ENCODE measurements at places on chromosomes 6 and 20.

GRCh38 chr6:168263351-168263905 lies 56.1 kb downstream of the DACT2 start:
- H3K27me3 ChIP-seq, result peaks cover 9% of the 10 kb centered on the region
- H3K27ac ChIP-seq, result no peak overlapping the region
- no peaks in the 10 kb centered on the region for H3K36me3 ChIP-seq
- H3K4me3 ChIP-seq, result no peak overlapping the region
- no peak for DNase-seq
- H3K4me1 ChIP-seq, result no peaks in the 10 kb centered on the region

DNA sequence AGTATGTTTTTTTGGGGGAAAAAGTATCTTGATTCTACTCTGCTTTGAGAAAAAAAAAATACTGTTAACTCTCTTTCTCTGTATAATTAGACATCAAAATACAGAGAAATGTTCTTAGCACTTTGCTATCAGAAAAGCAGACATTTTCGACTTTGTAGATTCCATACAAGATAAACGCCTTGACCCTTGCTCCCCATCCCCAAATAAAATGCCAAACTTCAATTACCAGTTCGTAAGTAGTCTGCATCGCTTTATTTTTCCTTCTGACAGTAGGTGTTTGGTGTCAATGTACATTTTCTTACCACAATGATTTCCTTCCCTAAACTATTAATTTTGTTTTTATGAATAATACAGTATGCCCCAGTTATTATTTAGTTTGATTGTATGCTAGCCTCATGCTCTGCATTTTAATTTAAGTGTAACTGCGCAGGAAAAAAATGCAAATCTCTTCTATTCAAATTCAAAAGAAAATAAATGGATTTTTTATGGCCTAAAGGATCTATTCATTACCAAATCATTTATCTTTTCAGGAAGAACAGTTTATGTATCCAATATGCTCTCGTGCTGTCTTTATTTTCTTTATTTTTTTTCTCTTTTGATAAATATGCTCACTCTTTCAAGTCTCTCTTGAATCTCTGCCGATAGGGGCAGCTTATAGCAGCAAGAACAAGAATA lies 84.8 kb upstream of the ZNF217 start:
- peak overlapping the region; percentile 58 for H3K27ac ChIP-seq
- peak overlapping the region; percentile 13 for H3K4me3 ChIP-seq
- no peaks in the 10 kb centered on the region for H3K36me3 ChIP-seq
- DNase-seq, result no peak
- no peaks in the 10 kb centered on the region for H3K27me3 ChIP-seq

- DNase-seq, result no peak
- H3K27me3 ChIP-seq, result peaks cover 15% of the 10 kb centered on the region
- H3K36me3 ChIP-seq, result no peaks in the 10 kb centered on the region
- H3K4me1 ChIP-seq, result no peaks in the 10 kb centered on the region
- H3K4me3 ChIP-seq, result no peak overlapping the region
- no peak overlapping the region for H3K27ac ChIP-seq
Measured at GRCh38 chr6:47034421-47034820, 7.7 kb downstream of the ADGRF1 start.

DNA sequence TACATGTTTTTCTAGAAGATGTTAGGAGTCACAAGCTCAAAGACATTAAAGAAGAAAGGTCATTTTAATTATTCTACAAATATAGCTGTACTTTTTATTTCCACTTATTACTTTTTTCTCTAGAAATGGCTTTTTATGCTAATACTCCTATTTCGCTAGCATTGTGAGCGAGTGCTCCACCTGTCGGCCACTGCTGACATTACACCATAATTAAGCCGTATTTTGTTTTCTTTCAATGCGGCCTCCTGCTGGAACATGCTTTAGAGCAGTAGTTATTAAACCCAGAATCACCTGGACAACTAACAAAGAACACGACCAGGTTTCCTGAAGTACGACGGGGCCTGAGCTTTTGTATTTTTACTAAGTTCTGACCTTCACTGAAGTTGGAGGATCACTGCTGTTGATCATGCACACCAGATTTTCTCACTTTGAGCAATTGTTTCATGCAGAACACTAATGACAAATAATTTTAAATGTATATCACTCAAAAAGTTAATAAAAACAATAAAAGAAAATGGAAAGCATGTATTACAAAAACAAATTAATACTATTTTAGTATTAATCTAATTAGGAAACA lies 74.1 kb upstream of the PAK5 start:
- DNase-seq, result peak; percentile 31
- H3K4me3 ChIP-seq, result no peak overlapping the region
- no peaks in the 10 kb centered on the region for H3K4me1 ChIP-seq
- no peaks in the 10 kb centered on the region for H3K36me3 ChIP-seq

DNA sequence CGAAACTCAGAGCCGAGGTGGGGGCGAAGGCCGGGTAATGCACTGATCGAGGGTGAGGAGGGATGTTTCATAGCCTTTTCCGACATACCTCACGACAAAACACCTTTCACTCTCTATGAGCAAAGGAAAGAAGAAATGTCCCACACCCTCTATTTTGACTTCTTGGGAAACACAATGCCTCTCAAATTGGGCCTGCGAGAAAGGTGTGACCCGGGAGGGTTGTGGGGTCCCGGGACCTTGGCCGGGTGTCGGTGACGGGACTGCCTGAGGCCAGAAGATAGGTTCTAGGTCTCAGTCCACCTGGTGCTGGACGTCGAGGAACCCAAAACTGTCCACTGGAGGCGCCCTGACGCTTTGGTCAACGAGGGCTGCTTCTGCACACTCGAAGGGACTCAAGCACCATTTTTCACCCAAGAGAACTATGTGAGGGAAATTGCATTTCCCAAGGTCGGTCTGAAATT lies 41.1 kb upstream of the OSTM1 start:
- DNase-seq, result peak; percentile 42
- H3K27me3 ChIP-seq, result peaks cover 91% of the 10 kb centered on the region
- no peak overlapping the region for H3K27ac ChIP-seq
- H3K4me3 ChIP-seq, result peak overlapping the region; percentile 74

DNA sequence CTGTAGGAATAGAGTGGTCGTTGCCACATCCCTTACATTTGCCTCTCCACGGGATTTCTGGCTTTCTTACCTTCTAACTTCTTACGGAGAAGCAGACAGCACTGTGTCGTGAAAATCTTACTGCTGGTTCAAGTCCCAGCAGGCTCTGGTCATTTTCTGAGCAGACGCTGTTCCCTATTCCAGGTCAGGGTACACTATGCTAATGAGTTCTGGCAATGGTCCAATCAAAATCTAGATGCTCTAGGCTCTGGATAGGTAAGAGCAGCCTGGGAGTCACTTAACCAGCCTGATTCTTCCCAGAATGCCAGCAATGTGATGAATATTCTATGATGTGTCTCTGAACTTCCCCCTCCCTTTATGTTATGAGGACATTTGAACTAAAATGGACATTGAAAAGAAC lies at the start of gene GCM1:
TSS of gene GCM1 (minus strand) at position 158 of the 400 bp plus-strand sequence. CDS start 3,209 bp downstream, outside the sequence.
- H3K4me3 ChIP-seq, result no peak within 1 kb of the TSS
- no peak for DNase-seq
- H3K36me3 ChIP-seq, result no peaks in the 10 kb centered on the region
- peaks cover 18% of the 10 kb centered on the region for H3K27me3 ChIP-seq

DNA sequence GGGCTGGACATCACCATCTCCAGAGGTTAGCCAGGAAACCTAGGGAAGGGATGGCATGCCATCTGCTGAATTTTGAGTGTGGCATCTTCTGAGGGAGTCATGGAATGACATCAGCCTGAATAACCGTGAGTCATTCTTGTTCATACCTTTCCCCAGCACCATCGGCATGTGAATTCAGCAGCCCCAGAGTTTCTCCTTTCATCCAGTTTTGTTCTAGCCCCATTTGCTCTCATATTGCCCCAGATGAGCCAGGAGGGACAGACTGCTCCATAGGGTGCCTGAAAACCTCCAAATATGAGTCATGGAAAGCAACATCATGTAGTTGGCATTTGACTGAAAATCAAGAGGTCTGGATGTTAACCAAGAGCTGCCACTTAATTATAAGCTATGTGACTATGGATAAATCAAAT lies 219.2 kb upstream of the SGK1 start:
- no peaks in the 10 kb centered on the region for H3K36me3 ChIP-seq
- H3K4me3 ChIP-seq, result no peak overlapping the region

GRCh38 chr20:36311854-36312723 lies 6.0 kb downstream of the DLGAP4 start:
- H3K27me3 ChIP-seq, result peaks cover 64% of the 10 kb centered on the region
- peaks cover 2% of the 10 kb centered on the region for H3K4me1 ChIP-seq
- DNase-seq, result no peak
- no peak overlapping the region for H3K4me3 ChIP-seq

GRCh38 chr6:128630213-128630612 lies 109.8 kb upstream of the PTPRK start:
- peaks cover 3% of the 10 kb centered on the region for H3K27me3 ChIP-seq
- H3K4me3 ChIP-seq, result no peak overlapping the region
- H3K36me3 ChIP-seq, result no peaks in the 10 kb centered on the region
- no peak overlapping the region for H3K27ac ChIP-seq

DNA sequence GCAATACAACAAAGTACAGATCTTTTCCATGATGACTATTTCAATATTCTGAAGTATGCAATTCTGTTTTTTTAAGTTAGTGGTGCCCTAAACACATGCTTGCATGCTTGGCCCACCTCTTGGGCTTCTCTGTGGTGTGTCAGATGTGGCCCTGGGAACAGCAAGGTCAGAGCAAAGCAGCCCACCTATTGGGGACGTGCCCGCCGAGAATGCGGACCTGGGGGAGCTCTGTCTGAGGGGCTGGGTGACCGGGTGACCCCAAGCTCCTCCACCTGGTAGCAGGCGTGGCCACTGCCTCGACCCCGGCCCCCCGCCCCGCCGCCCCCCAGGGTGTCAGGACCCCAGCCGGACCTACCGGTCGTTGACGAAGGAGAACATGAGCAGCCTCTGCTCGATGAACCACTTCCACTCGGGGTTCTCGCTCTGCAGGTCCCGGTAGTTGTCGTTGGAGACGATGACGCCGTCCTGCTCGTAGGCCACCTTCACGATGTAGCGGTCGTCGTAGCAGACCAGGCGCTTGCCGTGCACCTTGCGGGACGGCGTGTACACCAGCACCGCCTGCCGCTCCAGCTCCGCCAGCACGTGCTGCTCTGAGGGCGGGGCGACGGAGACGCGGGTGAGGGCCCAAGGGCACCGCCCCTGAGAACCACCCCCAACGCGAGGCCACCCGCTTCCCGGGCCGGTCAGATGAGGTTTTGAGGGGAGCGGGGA lies 28.3 kb downstream of the ZC3H12D start:
- H3K27me3 ChIP-seq, result no peaks in the 10 kb centered on the region
- H3K4me3 ChIP-seq, result no peak overlapping the region

- H3K4me1 ChIP-seq, result peaks cover 68% of the 10 kb centered on the region
- no peak for DNase-seq
- peak overlapping the region; percentile 85 for H3K4me3 ChIP-seq
- H3K27ac ChIP-seq, result peak overlapping the region; percentile 78
- H3K36me3 ChIP-seq, result peaks cover 2% of the 10 kb centered on the region
- no peaks in the 10 kb centered on the region for H3K27me3 ChIP-seq
Measured at GRCh38 chr6:70669133-70669532, 1.4 kb downstream of the SMAP1 start.

- H3K27ac ChIP-seq, result no peak overlapping the region
- H3K4me1 ChIP-seq, result peaks cover 1% of the 10 kb centered on the region
- H3K4me3 ChIP-seq, result no peak overlapping the region
Measured at GRCh38 chr6:96963809-96964208, 39.3 kb downstream of the KLHL32 start.

GRCh38 chr20:57381596-57382503 lies 9.3 kb upstream of the RBM38 start:
- peak; percentile 89 for DNase-seq
- no peaks in the 10 kb centered on the region for H3K27me3 ChIP-seq
- no peak overlapping the region for H3K4me3 ChIP-seq
- H3K27ac ChIP-seq, result peak overlapping the region; percentile 36
- H3K4me1 ChIP-seq, result peaks cover 41% of the 10 kb centered on the region

GRCh38 chr6:7574500-7574899 lies 15.5 kb upstream of the SNRNP48 start:
- peaks cover 33% of the 10 kb centered on the region for H3K27me3 ChIP-seq
- no peak for DNase-seq
- no peaks in the 10 kb centered on the region for H3K4me1 ChIP-seq
- H3K4me3 ChIP-seq, result no peak overlapping the region
- no peak overlapping the region for H3K27ac ChIP-seq

DNA sequence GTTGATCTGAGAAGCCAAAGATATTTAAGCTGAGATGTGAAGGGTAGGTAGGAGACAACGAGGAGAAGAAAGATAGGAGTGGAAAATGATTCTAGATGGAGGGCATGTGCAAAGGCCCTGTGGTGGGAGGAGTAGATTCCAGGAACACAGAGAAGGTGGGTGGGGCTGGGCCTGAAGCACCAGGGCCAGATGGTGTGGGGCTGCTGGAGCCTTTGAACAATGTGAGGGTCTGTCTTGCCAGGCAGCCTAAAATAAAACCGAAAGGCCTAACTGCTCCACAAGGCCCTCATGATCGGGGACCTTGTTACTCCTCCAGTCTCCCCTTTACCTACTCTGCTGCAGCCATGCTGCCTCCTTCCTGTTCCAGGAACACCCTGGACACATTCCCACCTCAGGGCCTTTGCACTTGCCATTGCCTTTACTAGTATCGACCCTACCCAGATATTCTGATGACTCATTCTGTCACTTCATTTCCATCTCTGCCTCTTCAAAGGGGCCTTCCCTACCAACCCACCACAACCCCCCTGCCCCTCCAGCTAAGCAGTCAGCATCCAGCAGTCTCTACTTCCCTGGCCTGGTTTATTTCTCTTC lies 20.0 kb downstream of the FAM110A start:
- no peak overlapping the region for H3K4me3 ChIP-seq
- H3K36me3 ChIP-seq, result no peaks in the 10 kb centered on the region
- H3K4me1 ChIP-seq, result peaks cover 60% of the 10 kb centered on the region
- DNase-seq, result no peak
- H3K27me3 ChIP-seq, result no peaks in the 10 kb centered on the region

- H3K4me1 ChIP-seq, result peaks cover 3% of the 10 kb centered on the region
- H3K4me3 ChIP-seq, result no peak overlapping the region
- no peaks in the 10 kb centered on the region for H3K27me3 ChIP-seq
- peaks cover 52% of the 10 kb centered on the region for H3K36me3 ChIP-seq
Measured at GRCh38 chr6:118460958-118461470, 87.1 kb upstream of the PLN start.

DNA sequence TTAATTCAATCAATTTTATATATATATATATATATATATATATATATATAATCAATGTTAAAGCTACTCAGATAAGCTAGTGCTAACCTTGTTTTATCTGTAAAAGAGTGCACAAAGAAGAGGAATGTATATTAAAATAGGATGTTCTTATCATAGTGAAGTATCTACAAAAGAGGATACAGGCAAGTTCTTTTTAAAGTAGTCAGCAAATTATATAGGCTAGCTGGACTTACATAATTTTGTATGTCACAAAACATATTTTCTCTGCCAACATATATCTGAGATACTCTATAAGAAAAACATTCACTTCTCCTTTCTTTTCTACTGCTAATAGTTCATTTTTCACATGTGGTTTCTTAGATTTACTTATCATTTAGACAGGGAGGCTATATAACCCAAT lies 39.9 kb downstream of the KHDRBS2 start:
- no peaks in the 10 kb centered on the region for H3K27me3 ChIP-seq
- H3K36me3 ChIP-seq, result no peaks in the 10 kb centered on the region
- H3K4me1 ChIP-seq, result no peaks in the 10 kb centered on the region
- DNase-seq, result no peak
- H3K27ac ChIP-seq, result no peak overlapping the region
